Calu3 (cell line): ENCODE measurements at places on chromosomes 16 and 17. TPM values are rescaled to one million over a fixed set of nuclear protein-coding genes. Genes with fewer than 3 reads are reported as not detected.

DNA sequence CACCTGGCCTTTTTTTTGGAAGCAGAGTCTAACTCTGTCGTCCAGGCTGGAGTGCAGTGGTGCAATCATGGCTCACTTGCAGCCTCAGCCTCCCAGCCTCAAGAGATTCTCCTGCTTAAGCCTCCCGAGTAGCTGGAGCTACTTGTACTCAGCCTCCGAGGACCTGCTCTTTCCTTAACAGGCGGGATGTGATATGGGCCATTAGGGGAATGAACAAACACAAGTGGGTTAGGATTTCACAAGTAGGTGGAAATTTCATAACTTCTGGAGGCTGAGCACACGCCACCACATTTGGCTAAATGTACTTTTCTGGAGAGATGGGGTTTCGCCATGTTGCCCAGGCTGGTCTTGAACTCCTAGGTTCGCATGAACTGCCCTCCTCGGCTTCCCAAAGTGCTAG lies 4.1 kb downstream of the PAM16 start:
- peaks cover 10% of the 10 kb centered on the region for H3K4me1 ChIP-seq
- no peak for DNase-seq
- no peak overlapping the region for H3K4me3 ChIP-seq
- H3K36me3 ChIP-seq, result peaks cover 55% of the 10 kb centered on the region
- no peak overlapping the region for H3K27ac ChIP-seq

DNA sequence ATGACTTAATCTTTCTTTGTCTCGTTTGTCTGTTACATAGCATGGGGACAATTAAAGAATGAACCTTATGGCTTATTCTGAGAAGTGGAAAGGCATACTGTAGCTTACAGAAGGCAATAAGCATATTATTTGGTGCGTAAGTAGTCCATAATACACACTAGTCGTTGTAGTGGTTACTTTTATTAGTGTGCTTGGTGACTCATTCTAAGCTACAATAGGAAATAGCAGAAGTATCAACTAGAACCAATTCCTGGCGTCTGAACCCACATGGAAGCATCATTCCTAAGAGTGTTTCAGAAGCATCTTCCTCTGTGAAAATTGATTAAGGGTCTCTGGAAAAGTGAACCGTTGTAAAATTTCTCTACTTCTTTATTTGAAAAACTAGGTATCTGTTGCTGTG lies 777.8 kb upstream of the EEF2KMT start:
- H3K27me3 ChIP-seq, result no peaks in the 10 kb centered on the region
- H3K36me3 ChIP-seq, result no peaks in the 10 kb centered on the region
- H3K4me1 ChIP-seq, result no peaks in the 10 kb centered on the region
- no peak for DNase-seq
- no peak overlapping the region for H3K4me3 ChIP-seq
- H3K27ac ChIP-seq, result no peak overlapping the region

- H3K27me3 ChIP-seq, result peaks cover 4% of the 10 kb centered on the region
- no peak overlapping the region for H3K4me3 ChIP-seq
- H3K36me3 ChIP-seq, result no peaks in the 10 kb centered on the region
These were observed 162.8 kb upstream of the TNRC6C start for GRCh38 chr17:77795685-77796084.

- DNase-seq, result no peak
- H3K4me3 ChIP-seq, result no peak overlapping the region
- no peaks in the 10 kb centered on the region for H3K27me3 ChIP-seq
- no peaks in the 10 kb centered on the region for H3K4me1 ChIP-seq
These were observed 43.9 kb downstream of the MEAK7 start for GRCh38 chr16:84460406-84461028.

DNA sequence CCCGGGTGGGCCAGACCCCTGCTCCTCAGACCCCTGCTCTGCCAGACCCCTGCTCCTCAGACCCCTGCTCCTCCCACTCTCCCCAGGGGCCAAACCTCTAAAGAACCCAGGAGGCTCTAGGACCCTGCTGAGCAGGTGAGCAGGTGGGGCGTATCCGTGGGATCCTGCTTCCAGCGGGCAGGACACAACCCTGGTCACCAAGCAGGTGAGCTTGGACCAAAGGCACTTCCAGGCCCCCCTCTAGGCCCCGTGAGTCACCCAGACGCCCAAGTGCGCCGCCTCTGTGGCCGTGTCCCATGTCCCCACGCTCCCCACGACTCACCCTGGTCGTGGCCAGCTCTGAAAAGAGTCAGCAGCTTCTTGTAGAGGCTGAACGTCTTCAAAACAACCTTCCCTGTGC lies 5.0 kb downstream of the CYBC1 start:
- H3K4me1 ChIP-seq, result peaks cover 7% of the 10 kb centered on the region
- no peak overlapping the region for H3K27ac ChIP-seq
- no peak for DNase-seq
- no peak overlapping the region for H3K4me3 ChIP-seq
- H3K36me3 ChIP-seq, result peaks cover 51% of the 10 kb centered on the region
- H3K27me3 ChIP-seq, result no peaks in the 10 kb centered on the region

- H3K4me3 ChIP-seq, result no peak overlapping the region
- H3K36me3 ChIP-seq, result no peaks in the 10 kb centered on the region
- peaks cover 57% of the 10 kb centered on the region for H3K27me3 ChIP-seq
- no peaks in the 10 kb centered on the region for H3K4me1 ChIP-seq
- DNase-seq, result no peak
- H3K27ac ChIP-seq, result no peak overlapping the region
These were observed 57.5 kb downstream of the CDH13 start for GRCh38 chr16:82684256-82684655.

GRCh38 chr17:77189148-77189547 lies 48.4 kb downstream of the SEC14L1 start:
- no peak overlapping the region for H3K4me3 ChIP-seq
- no peaks in the 10 kb centered on the region for H3K4me1 ChIP-seq
- no peak overlapping the region for H3K27ac ChIP-seq

GRCh38 chr16:62033065-62033464 lies 3.2 kb downstream of the CDH8 start:
- H3K4me1 ChIP-seq, result no peaks in the 10 kb centered on the region
- no peaks in the 10 kb centered on the region for H3K27me3 ChIP-seq
- H3K36me3 ChIP-seq, result no peaks in the 10 kb centered on the region
- no peak for DNase-seq
- H3K27ac ChIP-seq, result no peak overlapping the region
- no peak overlapping the region for H3K4me3 ChIP-seq

Gene CCL16
- not detected in 2 replicates for total RNA-seq

Gene CLEC18A
- total RNA-seq, result 2.2 and 3.6 TPM in 2 replicates

Gene GABARAP
- total RNA-seq, result 183 and 188 TPM in 2 replicates
